Skin of body (tissue), 3 donors: ENCODE measurements at places on chromosomes 12 and 14. TPM values are rescaled to one million over a fixed set of nuclear protein-coding genes. Genes with fewer than 3 reads are reported as not detected.

- DNase-seq, result no peak
These were observed 94.0 kb downstream of the TMX1 start for GRCh38 chr14:51333901-51334521.

DNA sequence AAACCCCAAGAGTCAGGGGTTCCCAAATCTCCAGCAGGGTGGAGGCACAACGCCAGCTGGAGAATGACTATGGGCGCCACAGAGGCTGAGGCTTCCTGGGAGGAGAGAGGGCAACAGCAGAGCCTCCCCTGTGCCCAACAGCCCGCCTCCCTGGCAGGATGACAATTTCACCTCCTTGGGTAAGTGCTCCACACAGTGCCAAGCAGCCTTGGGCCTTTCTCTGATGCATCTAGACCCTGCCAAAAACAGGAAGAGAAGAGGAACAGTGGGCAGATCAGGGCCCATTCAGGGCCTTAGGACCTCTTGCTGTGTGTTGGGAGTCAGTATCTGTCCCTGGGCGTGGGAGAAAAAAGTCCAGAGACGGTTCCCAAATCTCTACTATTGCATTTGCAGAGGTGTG, 5.0 kb upstream of the OR10P1 start:
- no peak for DNase-seq

DNA sequence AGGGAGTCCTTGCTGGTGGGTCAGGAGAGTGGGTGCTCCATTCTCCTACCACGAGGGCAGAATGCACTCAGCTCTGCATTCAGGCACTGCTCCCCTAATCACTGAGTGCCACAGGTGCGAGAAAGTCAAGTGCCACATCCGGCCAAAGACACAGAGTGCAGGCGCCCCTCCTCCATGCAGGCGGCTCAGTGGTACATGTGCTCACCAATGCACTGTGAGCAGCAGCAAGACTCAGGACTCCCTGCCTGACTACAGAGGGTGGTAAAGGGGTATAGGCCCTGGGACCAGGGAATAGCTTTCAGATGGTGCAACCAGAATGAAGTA, 32.9 kb downstream of the ZFYVE21 start:
- no peak for DNase-seq

DNA sequence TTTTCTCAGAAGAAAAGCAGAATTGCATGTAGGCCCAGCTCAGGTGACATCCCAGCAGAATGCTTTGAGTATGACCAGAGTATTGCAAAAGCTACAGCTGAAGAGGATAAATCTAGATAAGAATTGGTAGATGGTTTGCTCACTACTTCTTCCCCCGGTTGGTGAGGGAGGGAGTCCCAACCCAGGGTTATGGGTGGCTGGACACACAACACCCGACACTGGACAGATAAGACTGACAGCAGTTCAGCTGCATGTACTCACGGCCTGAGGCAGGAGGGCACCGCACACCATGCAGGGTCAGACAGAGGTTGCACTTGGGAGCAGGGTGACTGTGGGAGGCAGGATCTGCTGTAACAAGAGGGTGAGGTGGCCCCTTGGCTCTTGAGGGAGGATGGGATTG, 1.7 kb upstream of the CLEC4C start:
- no peak for DNase-seq

DNA sequence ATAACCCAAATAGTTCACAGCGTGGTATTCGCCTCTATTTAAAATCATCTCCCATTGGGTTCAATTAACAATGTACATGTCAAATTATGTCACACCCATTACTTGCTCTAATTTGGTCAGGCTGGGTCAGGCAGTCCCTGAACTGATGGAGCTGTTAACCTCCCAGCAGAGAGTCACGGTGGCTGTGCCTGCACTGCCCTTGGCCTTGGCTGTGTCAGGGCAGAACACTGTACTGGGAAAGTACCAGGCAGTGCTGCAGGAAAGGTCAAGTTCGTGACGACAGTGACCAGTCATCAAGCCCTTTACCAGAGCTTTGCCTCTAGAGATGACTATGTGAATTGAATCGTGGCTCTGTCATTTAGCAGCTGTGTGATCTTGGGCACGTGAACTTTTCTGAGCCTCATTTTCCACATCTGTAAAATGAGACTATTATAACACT, 100.0 kb downstream of the ARF6 start:
- DNase-seq, result no peak

DNA sequence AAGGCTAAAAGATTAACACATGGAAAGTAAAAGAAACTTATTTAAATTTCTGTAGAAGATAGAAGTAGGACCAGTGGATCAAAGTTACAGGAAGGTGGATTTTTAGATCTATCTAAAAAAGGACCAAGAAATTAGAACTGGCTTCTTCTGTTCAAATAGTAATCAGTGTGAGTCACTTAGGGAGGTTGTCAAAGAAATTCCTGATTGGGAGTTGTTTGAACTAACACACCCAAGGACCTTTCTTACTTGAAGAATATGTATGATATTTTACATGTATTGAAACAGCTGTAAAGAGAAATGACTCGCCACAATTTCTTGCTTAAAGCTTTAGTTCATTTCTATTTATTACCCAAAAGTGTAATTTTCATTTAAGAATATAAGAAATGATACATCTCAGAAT, 256.9 kb downstream of the RAD51B start:
- no peak for DNase-seq

GRCh38 chr12:49683599-49684309, 23.5 kb downstream of the FMNL3 start:
- no peak for DNase-seq

- no peak for DNase-seq
These were observed 1.5 kb upstream of the DTX1 start for GRCh38 chr12:113054948-113055486.

- DNase-seq, result no peak
These were observed 219.9 kb upstream of the ARID2 start for GRCh38 chr12:45509621-45510020.

DNA sequence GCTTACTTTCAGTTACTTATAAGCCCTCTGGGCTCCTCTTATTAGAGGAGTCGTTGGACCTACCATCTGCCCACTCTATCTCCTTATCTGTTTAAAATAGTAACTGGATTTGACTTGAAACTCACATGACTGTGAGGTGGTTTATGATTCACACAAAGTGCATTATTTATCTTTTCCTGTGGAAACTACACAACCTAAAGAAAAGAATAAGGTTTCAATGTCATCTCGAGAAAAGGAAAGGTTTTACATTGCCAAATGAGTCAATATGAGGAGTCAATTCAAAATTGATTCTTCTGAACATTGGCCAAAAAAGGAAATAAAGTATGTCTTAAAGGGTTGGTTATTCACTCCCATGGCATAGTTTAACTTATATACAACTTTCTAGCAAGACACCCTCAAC, 225.0 kb upstream of the G2E3 start:
- no peak for DNase-seq

GRCh38 chr12:64792128-64792527, 32.3 kb upstream of the TBC1D30 start:
- no peak for DNase-seq

- no peak for DNase-seq
These were observed 38.0 kb downstream of the LTBP2 start for GRCh38 chr14:74574090-74574433.

DNA sequence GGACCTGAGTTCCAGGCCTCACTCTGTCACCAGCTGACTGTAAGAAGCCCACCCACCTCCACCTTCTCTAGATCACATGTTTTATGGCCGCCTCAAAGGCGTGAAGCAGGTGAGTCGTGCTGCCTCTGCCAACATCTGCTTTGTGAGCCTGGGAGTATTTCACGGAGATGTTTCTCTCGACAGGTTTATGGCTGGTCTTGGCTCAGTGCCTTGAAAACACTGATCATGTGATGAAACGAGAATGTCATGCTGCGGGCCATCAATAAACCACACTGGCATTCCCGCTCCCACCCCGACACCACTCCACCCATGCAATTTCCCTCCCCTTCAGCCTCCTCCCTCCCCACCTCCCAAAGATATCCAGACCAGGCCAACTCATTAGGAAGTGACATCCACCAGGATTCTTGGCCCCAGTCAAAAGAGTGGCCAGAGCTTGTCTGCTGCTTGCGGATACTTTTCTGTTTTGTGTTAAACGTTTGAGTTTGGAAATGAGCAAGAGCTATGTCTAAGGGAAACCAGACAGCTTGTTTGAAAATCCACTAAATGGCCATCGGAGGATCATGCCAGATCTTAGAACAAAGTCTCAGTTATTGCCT, 53.8 kb upstream of the NTF3 start:
- DNase-seq, result peak; percentile 29

GRCh38 chr14:71117839-71118743, 210.8 kb downstream of the PCNX1 start:
- no peak for DNase-seq

DNA sequence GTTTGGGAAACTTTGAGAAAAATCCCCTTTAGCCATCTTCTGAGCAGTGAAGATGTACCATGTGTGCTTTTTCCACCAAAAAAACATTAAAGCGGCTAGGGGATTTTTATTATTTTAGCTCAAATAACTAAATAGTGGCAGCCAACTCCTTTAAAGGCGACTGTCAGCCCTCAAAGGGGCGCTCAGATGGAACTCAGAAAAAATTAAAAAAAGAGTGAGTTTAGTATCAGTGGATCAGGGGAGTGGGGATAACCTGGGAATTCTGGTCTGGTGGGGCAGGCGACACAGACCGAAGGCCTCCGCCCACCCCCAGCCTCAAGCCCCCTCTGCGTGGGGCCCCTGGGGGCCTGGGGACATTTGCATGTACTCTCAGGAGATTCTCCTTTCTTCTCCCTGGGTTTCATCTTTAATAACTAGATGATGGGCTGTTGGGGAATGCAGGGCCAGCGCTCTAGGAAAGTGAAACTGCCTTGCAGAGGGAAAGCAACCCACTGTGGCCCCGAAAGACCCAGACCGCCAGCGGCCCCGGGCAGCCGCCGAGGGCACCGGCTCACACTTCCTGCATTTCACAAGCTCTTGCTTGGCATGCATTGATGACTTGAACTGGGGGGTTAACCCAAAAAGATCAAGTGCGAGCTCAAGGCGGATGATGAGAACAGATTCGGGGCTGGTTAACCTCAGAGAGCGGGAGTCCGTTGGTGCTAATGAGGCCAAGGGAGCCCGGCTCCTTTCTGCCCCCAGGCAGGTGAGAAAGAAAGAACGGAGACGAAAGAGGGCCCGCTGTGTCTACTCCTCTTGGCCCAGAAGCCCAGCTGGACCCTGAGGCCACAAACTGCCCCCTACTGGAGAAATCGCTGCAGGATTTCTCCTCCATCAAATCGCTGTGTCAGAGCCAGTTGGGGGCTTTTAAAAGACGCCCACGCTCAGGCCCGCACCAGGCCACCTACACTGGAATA, 7.3 kb upstream of the BATF start:
- no peak for DNase-seq

GRCh38 chr14:55968741-55969140, 149.5 kb upstream of the PELI2 start:
- no peak for DNase-seq

The GAPDH gene
- total RNA-seq, result 1,424 TPM

The GARIN6 gene
- not detected for total RNA-seq

The CCNB1IP1 gene
- total RNA-seq, result 59.9 TPM

The TRIM9 gene
- 3.3 TPM for total RNA-seq

The OR6C2 gene
- total RNA-seq, result not detected

The DDN gene
- total RNA-seq, result 0.69 TPM

The KERA gene
- 4.8 TPM for total RNA-seq

The SLC4A8 gene
- 1.9 TPM for total RNA-seq

The MLH3 gene
- total RNA-seq, result 44.0 TPM
